ENCODE measurements at places on chromosomes 12 and 14.

GRCh38 chr12:93738199-93739058 is 61.3 kb downstream of the CRADD start:
- no peak for DNase-seq

- DNase-seq = peak; percentile 80
These were observed 24.9 kb downstream of the DGLUCY start for GRCh38 chr14:91138511-91139359.

GRCh38 chr12:100565987-100566545 is 7.4 kb upstream of the GAS2L3 start:
- DNase-seq = no peak

- no peak for DNase-seq
These were observed 150.1 kb upstream of the FSCB start for GRCh38 chr14:44657203-44657602.

DNA sequence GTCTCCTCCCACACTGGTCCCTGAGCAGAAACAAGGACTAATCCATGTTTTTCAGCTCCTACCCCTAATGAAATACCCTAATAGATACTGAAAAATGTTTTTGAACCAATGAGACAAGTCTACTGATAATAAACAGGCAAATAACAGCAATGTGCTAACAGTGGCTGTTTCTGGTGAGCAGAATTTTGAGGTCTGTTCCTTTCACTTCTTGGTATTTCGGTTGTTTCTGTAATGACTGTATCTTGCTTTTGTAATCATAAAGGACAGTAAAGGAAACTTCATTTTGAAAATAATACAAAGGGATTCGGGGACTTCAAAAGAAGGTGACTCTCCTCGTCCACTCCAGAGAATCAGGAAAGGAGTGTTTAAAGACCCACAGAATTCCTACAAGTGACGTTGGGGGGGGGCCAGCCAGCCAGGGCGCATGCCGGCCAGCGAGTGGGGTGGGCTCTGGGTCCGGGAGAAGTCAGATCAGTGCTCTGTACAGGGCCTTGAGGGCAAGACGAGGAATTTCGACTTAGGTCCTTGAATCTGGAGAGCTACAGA is 1.1 kb upstream of the CD9 start:
- no peak for DNase-seq

GRCh38 chr14:68718023-68718990 is 74.6 kb downstream of the ZFP36L1 start:
- DNase-seq = no peak

DNA sequence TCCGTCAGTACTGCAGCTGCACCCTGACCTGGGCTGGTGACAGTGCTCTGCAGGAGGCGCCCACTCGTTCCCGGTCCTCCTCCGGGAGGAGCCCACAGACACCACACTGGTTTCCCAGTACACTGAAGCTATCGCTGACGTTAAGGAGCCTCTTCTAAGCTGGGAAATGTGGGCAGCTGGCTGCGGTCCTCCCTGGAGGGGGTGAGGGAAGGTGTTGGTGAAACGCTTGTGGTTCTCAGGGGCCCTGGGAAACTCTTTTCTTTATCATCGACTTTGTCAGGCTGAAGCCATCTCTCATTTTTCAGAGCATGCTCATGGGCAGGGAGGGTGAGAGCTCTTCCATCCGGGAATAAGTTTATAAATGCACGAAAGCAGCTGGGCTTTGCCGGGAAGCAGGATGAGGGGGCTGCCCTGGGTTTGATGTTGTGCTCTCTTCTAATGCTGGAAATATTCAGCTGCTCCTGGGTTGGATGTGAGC is 176.0 kb downstream of the CHST11 start:
- no peak for DNase-seq

- DNase-seq = no peak
These were observed 1.4 kb downstream of the DACT1 start for GRCh38 chr14:58639198-58639565.

DNA sequence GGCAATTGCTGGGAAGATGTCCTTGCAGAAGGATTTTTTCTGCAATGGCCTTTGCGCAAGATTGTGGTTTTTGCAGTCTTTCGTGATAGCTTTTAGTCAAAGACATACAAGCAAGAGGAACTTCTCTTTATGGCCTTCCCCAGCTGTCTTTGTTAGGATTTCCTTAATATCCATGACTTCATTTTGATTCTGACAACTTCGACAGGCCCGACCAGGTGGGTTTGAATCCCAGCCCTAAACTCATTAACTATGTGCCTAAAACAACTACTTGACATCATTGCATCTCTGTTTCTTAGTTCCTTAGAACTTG is 13.3 kb upstream of the VRK1 start:
- DNase-seq = peak; percentile 69

- DNase-seq = no peak
These were observed 169.9 kb downstream of the CACNA1C start for GRCh38 chr12:2222691-2223090.

DNA sequence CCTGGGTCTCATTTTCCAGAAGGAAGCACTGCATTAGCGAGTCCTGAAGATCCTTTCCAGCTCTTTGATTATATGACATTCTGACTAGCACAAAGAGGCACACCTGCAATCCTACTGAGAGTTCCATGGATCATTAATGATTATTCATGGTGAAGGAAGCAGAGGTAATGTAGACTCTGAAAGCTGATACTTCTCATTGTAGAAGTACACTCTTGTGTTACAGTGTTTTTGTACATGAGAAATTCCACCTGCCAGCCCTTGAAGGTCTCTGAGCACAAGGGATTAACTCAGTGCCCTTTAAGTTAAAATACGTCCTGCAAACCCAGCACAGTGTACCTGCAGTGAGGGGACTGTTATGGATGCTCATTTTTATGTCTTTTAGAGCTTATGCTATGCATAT is 558.8 kb upstream of the FBXO33 start:
- DNase-seq = no peak

- no peak for DNase-seq
These were observed 888.6 kb upstream of the SEL1L start for GRCh38 chr14:82422230-82422629.

- DNase-seq = peak; percentile 64
These were observed 18.6 kb downstream of the LGMN start for GRCh38 chr14:92729634-92730358.

- no peak for DNase-seq
These were observed 18.9 kb downstream of the DEGS2 start for GRCh38 chr14:100140452-100141078.

DNA sequence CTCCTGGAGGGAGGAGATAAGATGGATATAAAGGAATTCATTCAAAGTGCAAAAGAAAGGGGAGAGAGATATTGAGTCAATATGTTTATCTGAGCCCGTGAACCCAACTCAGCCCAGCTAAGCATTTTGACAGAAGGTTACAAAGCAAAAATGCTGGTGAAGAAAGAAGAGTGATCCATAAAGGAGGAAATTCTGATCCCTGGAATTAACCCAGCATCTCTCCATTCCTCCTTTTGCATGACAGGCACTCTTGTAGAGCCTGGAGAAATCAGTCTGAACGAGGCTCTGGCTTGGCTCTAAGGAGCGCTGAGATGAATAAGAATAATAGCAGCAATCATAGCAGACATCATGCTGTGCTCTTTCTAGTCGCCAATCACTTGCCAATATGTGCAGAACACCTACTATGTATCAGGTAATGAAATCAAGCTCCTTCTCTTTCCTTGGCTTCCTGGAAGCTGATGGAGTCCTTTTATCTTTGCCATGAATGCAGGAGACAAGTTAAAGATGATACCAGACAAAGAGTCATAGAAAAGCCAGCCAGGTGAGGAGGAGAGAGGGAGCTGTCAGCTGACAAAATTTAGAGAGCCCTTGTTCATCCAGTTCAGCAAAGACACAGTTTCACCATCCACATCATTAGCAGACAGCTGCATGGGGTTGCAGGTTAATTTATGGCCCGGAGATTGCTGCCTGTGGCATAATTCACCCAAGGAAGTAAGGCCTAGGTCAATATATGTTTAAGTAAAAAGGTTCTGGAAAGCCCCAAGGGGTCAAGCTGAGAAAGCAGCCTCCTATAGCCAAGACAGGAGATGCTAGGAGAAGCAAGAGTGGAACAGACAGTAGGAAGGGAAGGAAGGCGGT is 476.5 kb upstream of the TBX3 start:
- DNase-seq = no peak

DNA sequence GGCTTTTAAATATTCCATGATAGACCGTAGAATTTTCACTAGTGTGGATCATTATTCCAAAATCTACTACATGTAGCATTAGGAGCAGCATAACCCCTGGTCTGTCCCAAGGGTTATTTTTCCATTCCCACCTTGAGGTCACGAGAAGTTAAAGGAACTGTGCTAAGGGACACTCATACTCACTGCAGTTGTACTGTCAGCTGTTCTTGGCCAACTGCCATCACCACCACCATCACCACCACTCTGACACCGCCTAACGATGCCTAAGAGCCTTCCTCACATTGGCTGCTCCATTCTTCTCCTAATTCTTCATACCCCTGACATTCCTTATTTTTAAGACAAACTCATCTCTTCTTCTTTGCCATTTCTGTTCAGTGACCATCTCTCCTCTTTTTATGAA is 13.4 kb upstream of the PTGDR start:
- DNase-seq = no peak

- DNase-seq = no peak
These were observed 647 bp downstream of the LGMN start for GRCh38 chr14:92747701-92748258.

DNA sequence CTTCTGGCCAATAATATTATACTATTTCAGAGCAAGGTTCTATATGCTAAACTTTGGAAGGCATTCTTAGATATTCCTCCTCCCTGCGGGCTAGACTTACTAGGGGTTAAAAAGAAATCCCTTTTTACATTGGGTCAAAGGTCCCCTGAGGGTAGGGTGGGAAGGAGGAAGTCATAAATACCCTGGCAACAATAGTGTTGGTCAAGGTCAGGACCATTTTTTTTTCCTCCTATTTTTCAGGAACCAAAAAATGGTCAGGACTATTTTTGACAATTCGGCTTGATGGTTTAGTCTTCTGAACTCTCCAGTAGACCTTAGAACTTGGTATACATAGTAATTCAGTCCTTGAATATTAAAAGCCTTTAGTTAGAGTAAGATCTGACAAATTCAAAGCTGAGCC is 4.5 kb upstream of the NANOG start:
- peak; percentile 12 for DNase-seq

- DNase-seq = no peak
These were observed 128.5 kb downstream of the GPR135 start for GRCh38 chr14:59336706-59337105.

DNA sequence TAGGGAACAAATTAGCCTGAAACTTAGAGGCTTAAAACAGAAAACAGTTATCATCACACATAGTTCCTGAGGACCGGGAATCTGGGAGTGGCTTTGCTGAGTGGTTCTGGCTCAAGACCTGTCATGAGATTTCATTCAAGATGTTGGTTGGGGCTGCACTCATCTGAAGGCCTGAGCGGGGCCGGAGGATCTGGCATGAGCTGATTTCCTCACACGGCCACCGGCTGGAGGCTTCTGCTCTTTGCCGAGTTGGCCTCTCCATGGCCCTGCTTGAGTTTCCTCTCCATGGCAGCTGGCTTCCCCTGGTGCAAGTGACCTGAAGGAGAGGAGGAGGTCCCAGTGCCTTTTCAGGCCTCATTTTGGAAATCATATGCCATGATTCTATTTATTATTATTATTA is 128.1 kb downstream of the PAPOLA start:
- no peak for DNase-seq

DNA sequence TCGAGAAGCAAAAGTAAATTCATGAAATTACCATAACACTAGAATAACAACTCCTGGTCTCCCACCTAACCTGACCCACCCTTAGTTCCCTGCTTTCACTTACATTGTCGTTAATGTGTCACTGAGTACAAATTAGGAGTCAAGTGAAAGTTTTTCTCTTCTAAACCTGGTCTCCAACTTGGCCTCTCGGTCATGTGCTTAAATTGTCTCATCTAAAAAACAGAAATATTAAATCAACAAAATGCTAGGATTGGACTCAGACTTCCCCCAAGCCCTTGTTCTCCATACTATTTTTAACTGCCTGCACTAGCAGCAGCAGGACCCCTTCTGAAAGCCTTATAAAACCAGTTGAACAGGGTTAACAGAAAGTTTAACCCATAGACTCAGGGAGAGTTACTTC is 1.8 kb upstream of the BTG1 start:
- no peak for DNase-seq

- no peak for DNase-seq
These were observed 109.6 kb downstream of the RMST start for GRCh38 chr12:97572220-97572619.

- no peak for DNase-seq
These were observed 6.4 kb downstream of the ACTN1 start for GRCh38 chr14:68972507-68973218.

DNA sequence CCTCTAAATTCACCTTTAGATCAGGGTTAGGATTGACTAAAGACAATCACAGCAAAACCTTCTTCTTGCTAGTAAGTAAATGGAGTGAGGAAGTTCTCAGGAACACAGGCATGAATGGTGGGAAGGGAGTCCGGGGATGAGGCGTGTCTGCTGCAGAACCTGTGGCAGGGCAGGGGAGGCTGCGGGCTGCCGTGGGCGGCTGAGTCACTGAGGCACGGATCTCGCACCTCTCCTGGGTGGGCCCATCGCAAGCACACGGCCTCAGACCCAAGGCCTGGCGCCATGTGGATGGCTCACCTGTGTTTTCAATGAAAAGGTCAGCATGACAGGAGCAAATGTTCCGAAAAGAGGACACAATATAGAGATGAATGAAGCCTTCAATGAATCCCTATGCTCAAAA is 85.4 kb downstream of the PIWIL1 start:
- no peak for DNase-seq

- DNase-seq = no peak
These were observed 112.6 kb downstream of the ESRRB start for GRCh38 chr14:76488551-76488950.

GRCh38 chr14:63204407-63205043 is at the start of gene RHOJ:
TSS of gene RHOJ (plus strand) at chr14:63204443. CDS start at chr14:63204870, 427 bp downstream.
- no peak for DNase-seq

- DNase-seq = no peak
These were observed 23.4 kb upstream of the EID3 start for GRCh38 chr12:104280111-104280510.

- DNase-seq = no peak
These were observed 360.4 kb upstream of the GARIN6 start for GRCh38 chr12:99287136-99287535.

- DNase-seq = no peak
These were observed 193.0 kb downstream of the CRADD start for GRCh38 chr12:93870020-93870795.

DNA sequence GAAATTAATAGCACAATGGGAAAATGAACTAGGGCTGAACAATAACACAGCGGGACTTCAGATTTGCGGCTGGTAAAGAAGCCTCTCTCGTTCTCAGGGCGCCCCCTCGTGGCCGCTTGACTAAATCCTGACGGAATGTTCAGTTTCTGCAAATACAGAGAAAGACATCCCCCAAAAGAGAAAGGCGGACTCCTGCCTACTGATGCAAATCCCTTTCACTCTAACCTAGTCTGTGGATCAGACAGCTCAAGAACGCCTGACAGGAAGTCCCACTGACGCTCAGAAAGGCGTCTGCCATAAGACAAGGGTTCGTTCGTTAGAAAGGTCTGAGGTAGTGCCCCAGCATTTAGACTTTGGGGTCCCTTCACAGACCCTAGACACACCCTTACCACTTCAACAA is 2.5 kb downstream of the NUAK1 start:
- DNase-seq = peak; percentile 75

Measured in KBM-7 (cell line).